ENCODE measurements at places on chromosomes 7 and 10. TPM values are rescaled to one million over a fixed set of nuclear protein-coding genes. Genes with fewer than 3 reads are reported as not detected.

Gene PRRT4
- total RNA-seq: 4.0 TPM

Gene CDK14
- 79.4 TPM for total RNA-seq

Gene CALML5
- total RNA-seq: not detected

Gene GBX1
- not detected for total RNA-seq

Gene TMEM178B
- 1.1 TPM for total RNA-seq

Gene SHTN1
- 23.2 TPM for total RNA-seq

Gene ARMC10
- total RNA-seq: 34.4 TPM

Gene EPHA1
- 0.22 TPM for total RNA-seq

Gene HOXA11
- 1.3 TPM for total RNA-seq

Gene AKAP9
- 84.5 TPM for total RNA-seq

Gene LLCFC1
- not detected for total RNA-seq

Gene ANKRD7
- 1.0 TPM for total RNA-seq

Gene CYP2C8
- total RNA-seq: 0.49 TPM

Gene GIMAP1
- 8.5 TPM for total RNA-seq

Gene SMO
- 24.8 TPM for total RNA-seq

Gene PNLIP
- 2.8 TPM for total RNA-seq

Gene MRPL43
- total RNA-seq: 84.8 TPM

Gene TRPV5
- 0.22 TPM for total RNA-seq

Gene PPP1R9A
- total RNA-seq: 47.9 TPM

Gene SAMD9
- total RNA-seq: 10.2 TPM

Gene CRYGN
- 3.9 TPM for total RNA-seq

Gene NSUN5
- 18.8 TPM for total RNA-seq

Gene MYO1G
- 8.8 TPM for total RNA-seq
